ENCODE measurements at places on chromosomes 7 and 10. TPM values are rescaled to one million over a fixed set of nuclear protein-coding genes. Genes with fewer than 3 reads are reported as not detected.
A peak's percentile ranks its signal among the peaks of the same experiment; 100 is the strongest.

DNA sequence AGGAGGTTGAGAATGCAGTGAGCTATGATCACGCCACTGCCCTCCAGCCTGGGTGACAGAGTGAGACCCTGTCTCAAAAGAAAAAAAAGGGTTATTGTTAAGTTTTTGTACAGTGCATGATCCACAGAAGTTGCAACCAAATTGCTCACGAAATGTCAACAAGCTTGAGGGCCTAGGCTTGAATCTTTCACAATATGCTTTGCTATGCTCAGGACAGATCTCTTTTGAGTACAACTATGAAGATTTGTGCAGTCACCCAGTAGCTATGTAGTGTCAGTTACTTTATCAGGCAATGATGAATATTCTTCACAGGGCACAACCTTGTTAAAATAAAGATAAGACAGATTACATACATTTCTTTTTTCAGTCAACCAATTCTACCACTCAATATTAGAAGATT lies 109.2 kb downstream of the PRTFDC1 start:
- DNase-seq: no peak

GRCh38 chr7:156386097-156386496 lies 254.5 kb upstream of the RNF32 start:
- DNase-seq: no peak

- DNase-seq: no peak
These were observed 18.8 kb downstream of the CHAT start for GRCh38 chr10:49632406-49633317.

GRCh38 chr10:71334221-71334791 lies 15.2 kb downstream of the SLC29A3 start:
- DNase-seq: no peak

DNA sequence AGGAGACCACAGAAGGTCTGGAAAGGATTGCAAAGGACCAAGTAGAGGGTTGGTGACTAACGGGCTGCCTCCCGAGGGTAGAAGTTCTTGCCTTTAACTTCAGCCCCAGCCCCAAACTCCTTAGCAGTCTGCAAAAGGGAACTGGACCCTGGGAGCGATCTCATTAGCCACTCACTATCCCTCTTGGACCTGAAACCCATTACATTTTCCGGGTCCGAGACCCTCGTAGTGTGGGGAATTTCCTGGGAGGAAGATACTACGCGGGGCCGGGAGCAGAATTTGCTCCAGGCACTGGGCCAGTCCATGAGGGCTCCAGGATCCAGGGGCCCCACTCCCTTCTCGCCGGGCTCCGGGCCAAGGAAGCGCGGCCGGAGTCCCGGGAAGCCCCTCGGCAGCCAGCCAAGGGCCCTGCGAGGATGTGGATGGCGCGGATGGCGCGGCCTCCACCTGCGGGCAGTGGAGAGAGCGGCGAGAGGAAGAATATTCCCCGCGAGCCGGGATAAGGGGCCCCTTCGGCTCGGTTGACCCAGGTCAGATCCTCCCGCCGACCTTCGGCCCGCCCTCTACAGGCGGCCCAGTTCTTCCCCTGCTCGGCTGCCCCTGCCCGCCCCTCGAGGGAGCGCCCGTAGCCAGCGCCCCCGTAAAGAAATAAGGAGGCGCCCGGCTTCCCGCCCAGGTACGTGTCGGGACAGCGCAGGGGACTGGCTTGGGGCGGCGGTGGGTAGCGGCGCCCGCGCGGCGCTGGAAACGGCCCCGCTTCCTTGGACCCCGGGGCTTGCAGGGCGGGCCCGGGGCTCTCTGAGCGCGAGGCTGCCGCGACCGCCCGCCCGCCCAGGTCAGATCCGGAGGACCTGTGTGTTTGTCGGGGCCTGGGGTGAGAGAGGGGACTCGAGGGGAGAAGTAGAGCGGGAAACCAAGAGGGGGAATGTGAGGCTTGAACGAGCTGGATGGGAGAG lies at the start of gene MYO3A:
Gene MYO3A, plus strand, starts transcription at position 577 of the 956 bp plus-strand sequence. CDS start 17,882 bp downstream, outside the sequence.
- no peak for DNase-seq

GRCh38 chr10:122374859-122375678 lies 561 bp downstream of the PLEKHA1 start:
- peak; percentile 70 for DNase-seq

Gene CHST15
- 1.1 TPM for total RNA-seq

Gene PI4K2A
- 6.5 TPM for total RNA-seq

Gene MRLN
- total RNA-seq: not detected

Gene ZNF511
- 19.4 TPM for total RNA-seq

Gene PLAU
- 10.8 TPM for total RNA-seq

Gene TMEM176A
- 2.4 TPM for total RNA-seq

Gene CD36
- total RNA-seq: 3.2 TPM
